ENCODE measurements at places on chromosomes 13 and 19.

- DNase-seq = peak; percentile 68
Measured at GRCh38 chr13:50616101-50616500, 227.4 kb downstream of the DLEU7 start.

DNA sequence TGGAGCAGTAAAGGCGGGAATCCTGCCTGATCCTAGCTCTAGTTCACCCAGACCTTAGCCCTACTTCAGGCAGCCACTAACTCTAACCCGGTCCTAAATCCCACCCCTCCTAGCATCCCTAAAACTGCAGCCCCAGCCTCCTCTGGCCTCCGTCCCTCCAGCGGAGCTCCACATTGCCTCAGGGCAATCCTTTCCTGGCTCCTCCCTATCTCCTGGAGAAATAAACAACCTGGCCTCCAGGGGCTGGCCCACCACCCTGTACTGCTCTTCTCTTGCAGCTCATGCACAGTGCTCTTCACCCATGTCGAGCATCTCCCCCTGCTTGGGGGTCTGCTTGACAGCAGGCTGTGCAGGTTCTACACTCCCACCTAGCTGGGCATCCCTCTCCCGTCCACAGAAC, 6.7 kb downstream of the POU2F2 start:
- no peak for DNase-seq

DNA sequence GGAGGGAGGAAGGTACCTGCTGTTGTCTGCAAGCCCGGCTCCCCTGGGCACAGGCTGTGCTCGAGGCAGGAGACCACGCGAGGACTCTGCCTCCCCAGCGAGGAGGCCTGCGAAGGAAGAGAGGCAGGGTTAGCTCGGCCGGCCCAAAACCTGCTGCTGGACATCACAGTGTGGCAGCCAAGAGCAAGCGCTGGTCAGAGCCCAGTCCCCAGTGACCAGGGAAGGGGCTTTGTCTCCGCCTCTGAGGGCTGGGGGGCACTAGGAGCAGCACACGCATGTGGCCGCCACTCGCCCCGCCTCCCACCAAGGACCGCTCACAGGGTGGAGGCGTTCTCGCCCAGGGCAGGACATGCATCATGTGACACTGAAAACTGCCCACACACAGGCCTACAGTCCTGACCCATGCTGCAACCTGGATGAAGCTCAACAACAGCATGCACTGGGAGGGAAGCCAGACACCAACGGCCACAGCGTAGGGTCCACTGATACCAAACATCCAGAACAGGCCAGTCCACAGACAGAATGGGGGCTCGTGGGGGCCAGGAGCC, 8.5 kb downstream of the MIER2 start:
- DNase-seq = no peak

DNA sequence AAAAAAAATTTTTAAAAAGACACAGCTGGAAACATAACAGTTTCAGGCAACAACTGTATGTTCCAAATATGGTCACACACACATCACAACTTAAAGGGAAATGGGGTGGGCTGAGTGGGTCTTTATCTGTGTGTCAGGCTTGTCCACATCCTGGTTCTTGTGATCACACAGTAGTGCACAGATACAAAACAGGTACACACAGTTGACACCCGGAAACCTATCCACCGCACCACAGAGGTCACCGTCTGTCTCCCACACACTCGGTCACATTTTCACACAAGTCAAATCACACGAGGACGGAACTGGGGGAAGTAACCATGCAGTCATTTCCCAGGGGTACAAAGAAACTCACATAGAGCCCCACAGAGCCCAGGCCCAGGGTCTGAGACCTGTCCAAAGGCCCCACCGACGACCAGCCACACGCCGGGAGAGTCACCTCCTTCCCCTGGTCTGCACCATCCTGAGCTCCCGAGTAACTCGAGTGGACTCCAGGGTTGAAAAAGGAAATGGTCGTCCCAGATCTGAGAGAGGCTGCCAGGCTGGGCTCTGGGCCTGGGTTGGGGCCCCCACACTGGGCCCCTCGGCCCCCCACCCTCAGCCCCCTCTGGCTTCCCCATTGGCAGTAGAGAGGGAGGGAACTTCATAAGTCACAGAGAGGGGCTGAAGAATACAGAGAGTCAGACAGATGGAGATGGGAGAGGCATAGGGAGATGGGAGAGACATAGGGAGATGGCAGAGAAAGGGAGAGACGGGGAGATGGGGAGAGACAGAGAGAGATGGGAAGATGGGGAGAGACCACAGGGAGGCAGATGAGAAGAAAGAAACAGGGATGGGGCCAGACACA, 1.3 kb upstream of the PPAN start:
- DNase-seq = no peak

DNA sequence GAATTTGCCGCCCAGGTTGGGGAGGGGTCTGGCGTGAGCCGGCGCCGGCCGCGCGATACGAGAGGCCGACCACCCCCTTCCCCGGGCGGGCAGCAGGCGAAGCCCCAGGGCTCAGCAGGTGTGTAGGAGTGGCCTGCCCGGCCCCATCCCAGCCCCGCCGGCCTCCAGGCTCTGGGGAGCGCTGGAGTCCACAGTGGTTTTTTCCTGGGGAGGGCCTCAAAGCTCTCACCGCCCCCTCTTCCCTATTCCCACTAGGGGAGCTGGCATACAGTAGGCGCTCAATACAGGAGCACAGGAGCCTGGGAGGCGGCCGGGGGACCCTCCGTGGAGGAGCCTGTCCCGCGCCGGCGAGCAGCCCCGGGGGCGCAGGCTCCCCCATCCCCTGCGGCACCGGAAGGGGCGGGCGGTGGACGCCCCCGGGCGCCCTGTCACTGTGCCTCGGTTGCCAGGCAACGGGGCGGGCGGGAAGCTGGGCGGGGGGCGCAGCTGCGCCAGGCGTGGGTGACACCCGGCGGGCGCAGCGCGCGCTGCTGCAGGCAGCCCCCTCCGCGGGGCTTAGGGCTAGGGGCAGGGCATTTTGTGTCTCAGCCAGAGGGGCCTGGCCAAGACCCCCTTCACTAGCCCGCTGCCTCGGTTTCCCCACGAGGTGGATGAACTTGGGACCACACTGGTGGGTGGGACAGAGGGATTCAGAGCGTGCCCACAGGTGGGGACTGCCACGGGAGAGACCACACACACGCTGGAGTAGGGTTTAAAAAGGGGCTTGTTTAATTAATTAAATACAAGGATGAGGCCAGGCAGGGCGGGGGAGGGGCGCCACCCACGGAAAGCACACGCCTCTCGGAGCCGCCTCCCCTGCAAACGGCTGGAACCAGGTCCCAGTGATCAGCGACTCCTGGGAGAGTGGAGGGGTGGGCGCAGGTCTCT, 3.6 kb upstream of the REXO1 start:
- DNase-seq = no peak

- DNase-seq = no peak
Measured at GRCh38 chr13:33543089-33543459, 257.5 kb upstream of the STARD13 start.

DNA sequence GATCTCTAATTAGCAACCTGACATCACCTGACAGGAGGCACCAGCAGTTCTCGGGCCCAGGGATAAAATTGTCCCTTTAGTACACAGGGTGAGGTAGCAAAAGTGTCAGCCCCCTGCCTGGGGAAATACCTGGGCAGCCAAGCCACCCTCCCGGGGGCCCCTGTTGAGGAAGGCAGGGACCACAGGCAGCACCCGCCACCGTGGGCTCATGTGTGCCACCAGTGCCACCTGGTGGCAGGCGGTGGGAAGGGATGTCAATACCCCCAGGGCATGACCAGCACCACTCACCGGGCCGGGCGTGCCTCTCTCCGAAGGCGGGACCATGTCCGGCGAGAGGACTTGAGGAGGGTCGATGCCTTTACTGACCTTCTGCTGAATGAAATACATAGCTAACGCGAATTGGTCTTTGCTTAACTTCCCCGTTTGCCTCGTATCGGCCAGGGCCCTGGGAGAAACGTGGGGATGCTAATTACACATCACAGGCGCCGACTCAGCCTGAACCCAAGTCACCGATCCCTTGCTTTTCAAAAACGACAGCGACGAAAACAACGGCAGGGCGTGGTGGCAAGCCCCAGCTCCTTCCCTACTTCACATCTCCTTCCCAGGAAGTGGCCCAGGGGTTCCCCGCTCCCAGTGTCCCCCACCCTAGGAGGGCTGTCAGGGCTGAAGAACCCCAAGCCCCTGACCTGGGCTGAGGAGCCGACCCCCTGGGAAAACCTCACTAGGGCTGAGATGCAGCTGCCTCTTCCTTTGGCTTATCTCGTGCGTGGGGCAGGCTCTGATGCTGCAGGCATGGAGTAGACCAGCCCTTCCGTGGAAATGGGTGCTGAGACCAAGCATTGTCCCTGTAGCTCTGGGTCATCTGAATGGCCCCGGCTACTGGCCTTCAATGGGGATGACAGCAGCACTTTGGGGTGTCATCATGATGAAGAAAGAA, 53.8 kb downstream of the EPS15L1 start:
- peak; percentile 38 for DNase-seq

- no peak for DNase-seq
Measured at GRCh38 chr19:49981603-49982593, 20.9 kb upstream of the SIGLEC11 start.

- DNase-seq = no peak
Measured at GRCh38 chr19:1883784-1884183, 1.5 kb downstream of the ABHD17A start.

GRCh38 chr13:86633346-86633745, 834.1 kb upstream of the SLITRK6 start:
- peak; percentile 1 for DNase-seq
